ENCODE measurements at places on chromosomes 1 and 21.
A peak's percentile ranks its signal among the peaks of the same experiment; 100 is the strongest.

GRCh38 chr1:209823143-209824041, 4.4 kb upstream of the UTP25 start:
- no peak for DNase-seq

GRCh38 chr1:230067871-230068620, 1.0 kb downstream of the GALNT2 start:
- peak; percentile 83 for DNase-seq

GRCh38 chr1:31159869-31160611, 79.6 kb downstream of the NKAIN1 start:
- no peak for DNase-seq

DNA sequence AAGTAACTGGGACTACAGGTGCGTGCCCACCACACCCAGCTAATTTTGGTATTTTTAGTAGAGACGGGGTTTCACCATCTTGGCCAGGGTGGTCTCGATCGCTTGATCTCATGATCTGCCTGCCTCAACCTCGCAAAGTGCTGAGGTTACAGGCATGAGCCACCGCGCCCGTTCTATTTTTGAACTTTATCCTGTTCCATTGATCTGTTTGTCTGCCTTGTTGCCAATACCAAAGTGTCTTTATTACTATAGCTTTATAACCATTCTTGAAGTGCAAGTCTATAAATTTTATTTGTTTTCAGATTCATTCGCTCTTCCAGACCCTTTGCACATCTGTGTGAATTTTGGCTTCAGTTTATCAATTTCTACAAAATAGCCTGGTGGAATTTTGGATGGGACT, 28.0 kb downstream of the SYT14 start:
- no peak for DNase-seq

- DNase-seq: no peak
These were observed 84.8 kb downstream of the DMRTB1 start for GRCh38 chr1:53543778-53544695.

DNA sequence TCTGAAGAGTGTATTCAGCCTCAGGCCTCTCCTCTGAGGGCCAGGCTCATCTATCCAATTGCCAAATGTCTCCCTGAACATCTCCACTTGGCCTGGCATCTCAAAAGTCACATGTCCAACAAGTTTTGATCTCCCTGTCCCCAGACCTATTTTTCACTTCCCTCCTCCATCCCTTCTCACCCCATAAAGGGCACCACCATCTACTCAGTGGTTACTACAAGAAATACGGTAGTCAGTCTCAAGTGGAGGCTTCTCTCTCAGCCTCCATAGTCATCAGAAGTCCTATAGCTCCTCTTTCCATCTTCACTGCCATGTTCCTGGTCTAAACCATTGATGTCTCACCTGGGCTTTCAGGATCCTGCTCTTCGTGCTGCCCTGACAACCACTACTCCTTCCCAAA, 82.5 kb upstream of the EDN2 start:
- no peak for DNase-seq

- DNase-seq: peak; percentile 72
These were observed 6.4 kb downstream of the CASZ1 start for GRCh38 chr1:10789803-10790702.

DNA sequence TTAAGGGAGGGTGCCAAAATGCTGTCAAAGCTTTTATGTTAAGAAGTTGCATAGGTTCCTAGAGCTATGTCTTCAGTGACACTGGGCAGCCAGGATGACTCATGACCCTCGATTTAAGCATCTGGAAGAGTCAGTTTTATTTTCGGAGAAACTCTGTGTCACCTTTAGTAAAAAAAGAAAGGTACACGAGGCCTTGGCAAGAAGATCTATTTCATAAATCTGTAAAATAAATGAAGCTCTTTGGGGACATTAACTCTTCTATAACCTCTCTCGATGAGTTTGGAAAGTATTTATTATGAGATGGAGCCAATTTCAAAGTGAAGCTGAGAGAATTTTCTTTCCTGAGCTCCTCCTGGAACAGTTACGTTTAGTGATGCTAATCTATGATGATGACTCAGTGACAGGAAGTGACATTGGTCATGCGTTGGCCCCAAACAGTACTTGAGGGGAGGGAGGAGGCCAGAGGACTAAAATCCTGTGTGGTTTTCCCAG, 156.5 kb downstream of the HLX start:
- DNase-seq: no peak

DNA sequence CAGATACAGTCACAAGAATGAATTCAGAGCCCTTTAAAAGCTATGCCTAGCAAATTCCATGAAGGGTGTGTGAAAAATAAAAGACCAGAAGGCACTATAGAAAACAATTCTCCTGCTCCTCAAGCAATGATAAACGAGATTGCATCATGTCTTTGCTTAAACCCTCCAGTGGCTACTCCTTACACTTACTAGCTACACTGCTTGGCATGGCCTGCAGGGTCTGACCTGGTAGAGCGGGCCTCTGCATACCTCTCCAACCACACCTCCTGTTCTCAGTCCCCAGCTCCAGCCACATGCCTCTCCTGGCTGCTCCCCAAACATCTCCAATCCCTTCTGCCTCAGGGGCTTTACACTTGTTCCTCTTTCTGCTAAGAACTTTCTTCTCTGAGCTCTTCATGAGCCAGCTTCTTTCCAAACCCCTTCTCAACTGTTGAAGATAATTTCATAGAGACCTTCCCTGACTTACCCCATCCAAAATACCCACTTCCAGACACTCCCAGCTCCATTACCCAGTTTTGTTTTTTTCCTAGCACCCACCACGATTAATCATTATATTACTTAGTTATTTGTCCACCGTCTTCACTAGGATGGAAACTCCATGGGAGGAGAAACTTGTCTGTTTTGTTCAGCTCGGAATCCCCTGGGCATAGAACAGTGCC, 11.2 kb upstream of the CREG1 start:
- no peak for DNase-seq

GRCh38 chr1:26861286-26861701, 1.7 kb upstream of the SFN start:
- DNase-seq: no peak

Data from right kidney (tissue), 9 donors.